Sigmoid colon (tissue), 7 donors: ENCODE measurements at places on chromosomes 1 and 21. TPM values are rescaled to one million over a fixed set of nuclear protein-coding genes. Genes with fewer than 3 reads are reported as not detected.
A peak's percentile ranks its signal among the peaks of the same experiment; 100 is the strongest.

GRCh38 chr1:156146020-156146768, 7.2 kb upstream of the SEMA4A start:
- no peak for DNase-seq

The PGLYRP4 gene
- not detected for total RNA-seq

DNA sequence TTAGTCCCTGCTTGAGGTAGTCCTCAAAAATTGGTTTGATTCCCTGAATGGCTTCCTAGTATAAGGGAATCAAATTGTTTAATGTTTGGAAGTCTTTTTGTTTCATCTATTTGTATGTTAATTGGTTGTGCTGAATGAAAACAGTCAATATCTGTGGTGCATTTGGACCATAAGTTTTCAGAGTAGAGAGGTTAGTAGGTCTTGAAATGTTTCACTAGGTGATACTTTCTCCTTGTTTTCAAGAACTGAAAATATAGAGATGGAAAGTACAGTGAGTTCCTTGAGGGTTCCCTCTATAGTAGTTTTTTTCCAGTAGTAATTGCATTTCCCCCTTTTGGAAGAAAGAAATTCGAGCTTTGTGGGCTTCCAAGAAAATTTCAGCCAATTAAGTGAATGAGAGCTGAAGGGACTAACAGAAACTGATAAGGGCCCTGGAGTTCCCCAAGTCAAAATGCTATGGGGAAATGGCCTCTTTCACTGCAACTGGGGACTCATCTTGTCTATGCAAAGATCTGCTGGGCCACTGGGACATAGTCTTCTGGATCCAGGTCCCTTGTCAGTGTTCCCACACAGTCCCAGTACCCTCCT, 18.6 kb upstream of the CEP350 start:
- DNase-seq, result no peak

The MEX3A gene
- total RNA-seq, result 0.33 TPM

- DNase-seq, result no peak
Measured at GRCh38 chr21:15023776-15024175, 41.0 kb downstream of the NRIP1 start.

The HLX gene
- 38.8 TPM for total RNA-seq

The NR1I3 gene
- total RNA-seq, result not detected

The GLRX2 gene
- total RNA-seq, result 5.5 TPM

GRCh38 chr1:24071941-24072340, 40.0 kb downstream of the MYOM3 start:
- DNase-seq, result no peak

GRCh38 chr21:16117851-16118590, 388.2 kb downstream of the USP25 start:
- DNase-seq, result no peak

The TLR5 gene
- total RNA-seq, result 3.9 TPM

DNA sequence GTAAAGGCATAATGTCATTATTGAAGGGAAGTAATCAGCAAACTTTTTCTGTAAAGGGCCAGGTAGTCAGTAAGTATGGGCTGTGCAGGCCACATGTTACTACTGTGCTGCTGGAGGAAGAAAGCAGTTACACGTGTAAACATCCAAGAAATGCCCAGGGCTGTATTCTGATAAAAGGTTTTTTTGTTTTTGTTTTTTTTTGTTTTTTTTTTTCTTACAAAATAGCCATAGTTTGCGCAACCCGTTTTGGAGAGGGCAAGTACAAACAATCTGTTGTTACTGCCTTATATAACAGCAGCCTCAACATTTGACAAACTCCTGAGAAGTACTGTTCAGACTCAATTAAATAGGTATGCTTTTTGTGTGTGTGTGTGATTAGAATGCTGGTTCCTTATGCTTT, 26.7 kb upstream of the MTMR11 start:
- DNase-seq, result no peak

DNA sequence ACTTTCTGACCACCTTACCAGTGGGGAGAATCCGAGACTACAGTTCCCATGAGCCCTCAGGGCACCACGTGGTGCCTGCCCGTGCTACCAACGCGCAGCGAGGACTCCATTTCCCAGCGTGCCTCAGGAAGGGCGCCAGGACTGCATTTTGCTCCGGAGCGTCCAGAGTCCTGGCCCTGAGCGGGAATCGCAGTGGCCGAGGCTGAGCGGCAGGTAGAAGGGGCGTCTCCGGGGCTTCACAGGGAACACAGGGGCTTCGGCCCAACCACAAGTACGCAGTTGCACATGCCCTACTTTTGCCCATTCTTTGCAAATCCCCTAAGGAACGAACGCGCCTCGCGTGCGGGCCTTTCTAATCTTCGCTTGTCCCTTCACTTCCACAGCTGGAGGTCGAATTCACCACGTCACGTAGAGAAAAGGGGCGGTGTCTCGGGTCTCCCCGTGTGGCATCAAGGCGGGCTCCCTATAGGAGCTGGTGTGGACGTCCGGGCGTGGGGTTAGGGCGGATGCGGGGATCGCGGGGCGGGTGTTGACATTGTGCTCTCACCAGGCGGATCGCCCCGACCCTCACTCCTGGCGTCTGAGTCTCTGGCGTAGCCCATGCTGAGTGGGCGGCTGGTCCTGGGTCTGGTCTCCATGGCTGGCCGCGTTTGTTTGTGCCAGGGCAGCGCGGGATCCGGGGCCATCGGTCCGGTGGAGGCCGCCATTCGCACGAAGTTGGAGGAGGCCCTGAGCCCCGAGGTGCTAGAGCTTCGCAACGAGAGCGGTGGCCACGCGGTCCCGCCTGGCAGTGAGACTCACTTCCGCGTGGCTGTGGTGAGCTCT, at the start of gene BOLA1:
TSS of gene BOLA1 (plus strand) at position 109 of the 825 bp plus-strand sequence. CDS start at position 601, 492 bp downstream.
- peak; percentile 97 for DNase-seq

The EVI5 gene
- 44.9 TPM for total RNA-seq

The MYCL gene
- 1.7 TPM for total RNA-seq

The TMEM269 gene
- total RNA-seq, result not detected

- DNase-seq, result no peak
Measured at GRCh38 chr1:34013958-34014737, 150.3 kb downstream of the HMGB4 start.

The TFF3 gene
- 14.3 TPM for total RNA-seq

- DNase-seq, result no peak
Measured at GRCh38 chr1:11126569-11126968, 26.9 kb upstream of the EXOSC10 start.

The ZNF326 gene
- total RNA-seq, result 16.3 TPM

DNA sequence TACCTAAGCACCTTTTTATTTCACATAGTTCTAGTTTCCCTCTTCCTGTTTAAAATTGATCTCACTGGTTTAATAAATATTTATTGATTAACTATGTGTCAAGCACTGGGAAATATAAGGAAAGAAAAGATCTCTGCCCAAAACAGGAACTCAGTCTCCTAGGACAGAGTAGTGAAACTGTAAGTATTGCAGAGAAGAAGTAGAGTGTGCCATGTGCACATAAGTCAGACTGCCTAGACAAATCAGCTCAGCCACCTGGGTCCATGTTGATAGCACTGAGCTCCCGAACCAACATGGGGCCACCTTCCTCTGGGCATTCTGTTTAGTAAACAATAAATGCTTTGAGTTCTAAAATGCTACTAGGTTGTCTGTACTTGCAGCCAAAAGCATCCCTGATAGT, 9.8 kb upstream of the SSX2IP start:
- DNase-seq, result no peak

The SLAMF7 gene
- 0.41 TPM for total RNA-seq

GRCh38 chr21:45889961-45890360, 91.6 kb upstream of the COL6A1 start:
- no peak for DNase-seq

The CELA3B gene
- total RNA-seq, result not detected

GRCh38 chr1:221923929-221924598, 182.2 kb upstream of the DUSP10 start:
- no peak for DNase-seq

DNA sequence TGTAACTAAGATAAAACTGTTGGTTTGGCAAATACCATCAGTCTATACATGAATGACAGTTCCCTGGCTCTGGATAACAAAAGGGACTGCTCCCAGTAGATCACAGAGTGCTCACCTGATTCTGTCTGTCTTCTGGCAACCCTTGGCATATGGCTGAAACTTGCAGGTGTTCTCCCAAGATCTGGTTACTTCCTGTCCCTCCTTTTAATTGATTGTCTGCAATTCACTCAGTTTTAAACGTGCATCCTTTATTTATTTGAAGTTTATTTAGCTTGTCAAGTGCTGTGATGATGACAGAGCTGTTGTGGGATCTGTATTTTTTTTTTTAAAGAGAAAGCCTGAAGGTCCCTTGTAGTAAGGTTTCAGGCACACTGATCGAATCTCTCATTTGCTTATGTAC, 3.4 kb downstream of the KCNA3 start:
- DNase-seq, result no peak

The PIK3C2B gene
- 9.2 TPM for total RNA-seq

GRCh38 chr21:42609811-42610210, 43.6 kb upstream of the PDE9A start:
- no peak for DNase-seq

The DENND1B gene
- 8.6 TPM for total RNA-seq

DNA sequence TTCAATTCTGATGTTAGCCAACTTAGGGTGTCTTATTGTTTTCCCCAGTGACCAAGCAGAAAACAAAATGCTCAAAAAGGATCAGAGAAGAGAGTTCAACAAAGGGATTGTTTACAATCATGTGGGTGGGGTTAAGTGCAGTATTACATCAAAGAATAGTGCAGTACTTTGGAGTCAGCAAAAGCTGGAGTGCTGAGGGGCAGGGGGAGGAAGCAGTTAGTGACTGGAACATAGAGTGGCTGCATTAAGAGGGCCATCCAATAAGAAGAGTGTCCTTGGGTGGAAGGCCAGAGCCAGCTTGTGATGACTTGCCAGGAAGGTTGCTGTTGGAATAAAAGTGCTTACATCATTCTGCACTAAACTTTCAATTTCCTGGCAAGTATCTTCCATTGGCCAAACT, 175.5 kb downstream of the CYYR1 start:
- DNase-seq, result no peak

DNA sequence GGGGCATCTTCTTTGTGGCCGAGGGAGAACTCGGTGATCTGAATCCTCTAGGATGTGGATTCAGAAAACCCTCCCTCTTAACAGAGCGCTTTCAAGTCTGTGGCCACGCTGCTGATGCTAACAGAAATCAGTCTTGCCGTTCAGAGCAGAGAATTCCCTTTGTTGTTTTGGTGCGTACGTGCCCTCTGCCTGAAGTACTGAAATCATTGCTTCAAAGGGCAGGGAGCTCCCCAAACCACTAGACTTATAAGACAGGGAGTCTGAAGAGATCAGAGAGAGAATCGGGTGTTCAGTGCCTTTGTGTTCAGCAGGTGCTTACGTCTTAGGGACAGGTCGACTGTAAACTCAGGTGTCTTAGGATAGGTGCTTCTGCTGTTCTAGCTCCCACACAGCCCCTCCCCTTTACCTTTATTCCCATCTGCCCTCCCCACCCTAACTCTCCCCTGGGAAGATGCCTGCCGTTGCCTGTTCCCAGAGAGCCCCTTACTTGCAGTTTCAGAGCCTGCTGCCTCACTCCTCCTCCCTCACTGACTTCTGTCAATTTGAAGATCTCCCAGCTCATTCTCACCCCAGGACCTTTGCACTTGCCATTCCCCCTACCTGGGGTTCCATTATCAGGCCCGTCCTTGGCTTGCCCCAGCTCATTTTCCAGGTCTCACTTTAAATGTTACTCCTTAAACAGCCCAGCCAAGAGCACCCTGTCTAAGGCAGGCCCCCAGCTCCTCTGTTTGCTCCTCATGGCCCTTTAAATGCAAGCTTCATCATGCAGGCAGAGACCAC, 143.0 kb downstream of the CAMTA1 start:
- no peak for DNase-seq

DNA sequence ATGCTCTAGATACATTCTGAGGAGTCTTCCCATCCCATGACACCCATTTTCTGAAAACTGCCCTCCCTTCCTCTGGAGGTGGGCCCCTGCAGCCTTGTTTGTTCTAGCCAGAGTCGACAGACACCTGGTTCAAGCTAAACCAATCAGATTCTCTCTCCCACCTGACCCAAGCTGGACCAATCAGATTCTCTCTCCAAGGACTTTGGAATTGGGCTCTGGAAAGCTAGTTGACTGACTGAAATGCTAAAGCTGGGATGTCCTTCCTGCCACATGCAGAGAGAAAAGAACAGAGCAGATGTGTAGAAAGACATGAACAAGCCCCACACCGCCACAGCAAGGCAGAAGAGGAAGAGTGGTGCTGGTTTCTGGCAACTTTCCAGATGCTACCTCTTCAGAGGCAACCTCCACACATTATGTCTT, 24.6 kb downstream of the ASAP3 start:
- no peak for DNase-seq

DNA sequence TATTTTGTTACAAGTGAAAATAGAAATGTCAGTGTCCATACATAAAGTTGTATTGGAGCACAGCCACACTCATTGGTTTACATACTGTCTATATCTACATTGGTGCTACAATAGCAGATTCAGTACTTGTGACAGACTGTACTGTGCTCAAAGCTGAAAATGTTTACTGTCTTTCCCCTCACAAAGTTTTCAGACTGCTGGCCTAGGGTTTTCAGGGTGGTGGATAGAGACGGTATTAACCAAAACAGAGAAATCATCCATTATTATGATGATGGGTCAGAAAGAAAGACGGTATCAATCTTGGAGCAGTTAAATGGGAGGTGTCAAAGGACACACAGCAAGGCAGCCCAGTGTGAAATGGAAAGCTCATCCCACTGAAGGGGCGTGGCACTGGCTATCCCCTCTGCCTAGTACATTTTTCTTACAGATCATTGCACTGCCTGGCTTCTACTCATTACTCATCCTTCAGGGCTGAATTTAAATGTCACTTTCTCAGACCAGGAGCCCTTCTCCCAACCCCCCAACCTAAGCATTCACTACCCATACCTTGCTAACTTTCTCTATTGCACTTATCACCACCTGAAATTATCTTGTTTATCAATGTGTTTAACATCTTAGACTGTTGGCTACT, 10.2 kb downstream of the JAK1 start:
- DNase-seq, result no peak

The SIM2 gene
- total RNA-seq, result not detected

The ZNF684 gene
- 2.5 TPM for total RNA-seq

DNA sequence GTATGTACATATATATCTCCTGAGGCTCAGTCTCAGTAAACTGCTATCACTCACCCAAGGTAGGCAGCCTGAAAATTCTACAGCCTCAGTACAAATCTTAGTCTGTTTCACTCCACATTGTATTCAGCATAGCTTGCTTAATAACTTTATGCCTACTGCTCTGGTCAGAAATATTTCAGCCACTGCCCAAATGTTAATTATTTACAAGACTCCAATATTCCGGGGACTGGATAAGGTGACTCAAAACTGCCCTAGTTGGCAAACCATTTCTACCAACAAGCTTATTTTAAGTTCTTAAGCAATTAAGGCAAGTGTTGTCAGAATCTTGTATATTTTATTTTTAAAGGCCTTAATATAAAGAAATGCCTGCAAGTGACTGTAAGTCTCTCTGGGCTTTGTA, 114.8 kb downstream of the LRRIQ3 start:
- no peak for DNase-seq

- DNase-seq, result no peak
Measured at GRCh38 chr1:67586596-67586995, 98.4 kb upstream of the GADD45A start.

GRCh38 chr1:69673321-69673720, 105.6 kb downstream of the LRRC7 start:
- DNase-seq, result no peak

The MXRA8 gene
- total RNA-seq, result 234 TPM
